Nucleus accumbens (tissue), 56 donors: ENCODE measurements at places on chromosomes 7 and 10.

GRCh38 chr10:113528876-113529275 lies 24.0 kb upstream of the HABP2 start:
- no peak for DNase-seq

GRCh38 chr10:71369602-71370001 lies 27.1 kb upstream of the CDH23 start:
- DNase-seq, result no peak

- no peak for DNase-seq
Measured at GRCh38 chr10:87724789-87725188, 65.1 kb downstream of the PAPSS2 start.

DNA sequence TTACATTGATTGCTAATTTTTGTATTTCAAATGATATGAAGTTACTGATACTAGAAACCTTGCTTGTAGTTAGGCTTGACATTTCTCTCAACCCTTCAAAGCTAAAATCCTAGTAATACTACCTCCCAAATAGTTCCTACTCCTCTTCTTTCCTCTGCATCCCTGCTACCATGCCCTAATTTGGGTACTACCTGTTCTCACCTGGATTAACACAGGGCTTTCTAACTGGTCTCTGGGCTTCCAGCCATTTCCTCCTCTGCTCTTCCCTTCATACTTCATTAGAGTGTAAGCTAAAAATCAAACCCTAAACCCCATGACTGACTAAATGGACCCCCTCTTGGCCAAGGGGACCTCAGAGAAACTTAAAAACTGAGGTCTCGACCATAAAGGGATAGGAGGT lies 112.4 kb downstream of the CHCHD3 start:
- no peak for DNase-seq

DNA sequence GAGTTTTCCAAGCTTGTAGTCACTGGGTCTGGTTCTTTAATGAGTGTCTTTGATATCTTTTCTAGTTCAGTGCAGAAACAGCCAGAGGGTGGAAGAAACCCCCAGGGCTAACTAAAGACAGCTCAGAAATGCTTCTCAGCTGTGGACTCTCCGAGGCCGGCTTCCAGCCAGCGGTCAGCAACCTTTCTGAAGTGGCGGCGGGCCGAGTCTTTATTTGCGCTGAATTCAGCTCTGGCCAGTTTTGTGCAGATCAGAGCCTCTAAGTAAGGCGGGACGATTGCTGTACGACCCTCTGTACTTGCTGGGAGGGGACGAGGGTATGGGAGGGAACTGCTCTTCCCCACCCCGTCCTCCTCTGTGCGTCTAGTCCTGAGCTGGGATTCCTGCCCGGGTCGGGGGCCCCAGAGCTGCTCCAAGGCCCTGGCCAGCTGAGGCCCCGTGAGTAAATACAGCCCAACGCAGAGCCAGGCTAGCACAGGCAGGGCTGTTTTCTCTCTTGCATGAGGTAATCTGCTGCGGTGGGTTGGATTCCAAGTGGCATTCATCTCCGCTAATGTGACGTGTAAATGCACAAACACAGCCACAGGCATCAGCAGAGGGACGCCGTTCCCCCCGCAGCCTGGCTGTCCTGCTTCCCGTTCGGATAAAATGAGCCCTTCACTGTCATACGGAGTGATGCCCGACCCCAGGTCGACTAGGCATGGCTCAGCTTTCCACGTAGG lies 159.8 kb downstream of the PIP4K2A start:
- peak; percentile 76 for DNase-seq

- DNase-seq, result no peak
Measured at GRCh38 chr10:100873827-100874326, 38.9 kb upstream of the SLF2 start.

DNA sequence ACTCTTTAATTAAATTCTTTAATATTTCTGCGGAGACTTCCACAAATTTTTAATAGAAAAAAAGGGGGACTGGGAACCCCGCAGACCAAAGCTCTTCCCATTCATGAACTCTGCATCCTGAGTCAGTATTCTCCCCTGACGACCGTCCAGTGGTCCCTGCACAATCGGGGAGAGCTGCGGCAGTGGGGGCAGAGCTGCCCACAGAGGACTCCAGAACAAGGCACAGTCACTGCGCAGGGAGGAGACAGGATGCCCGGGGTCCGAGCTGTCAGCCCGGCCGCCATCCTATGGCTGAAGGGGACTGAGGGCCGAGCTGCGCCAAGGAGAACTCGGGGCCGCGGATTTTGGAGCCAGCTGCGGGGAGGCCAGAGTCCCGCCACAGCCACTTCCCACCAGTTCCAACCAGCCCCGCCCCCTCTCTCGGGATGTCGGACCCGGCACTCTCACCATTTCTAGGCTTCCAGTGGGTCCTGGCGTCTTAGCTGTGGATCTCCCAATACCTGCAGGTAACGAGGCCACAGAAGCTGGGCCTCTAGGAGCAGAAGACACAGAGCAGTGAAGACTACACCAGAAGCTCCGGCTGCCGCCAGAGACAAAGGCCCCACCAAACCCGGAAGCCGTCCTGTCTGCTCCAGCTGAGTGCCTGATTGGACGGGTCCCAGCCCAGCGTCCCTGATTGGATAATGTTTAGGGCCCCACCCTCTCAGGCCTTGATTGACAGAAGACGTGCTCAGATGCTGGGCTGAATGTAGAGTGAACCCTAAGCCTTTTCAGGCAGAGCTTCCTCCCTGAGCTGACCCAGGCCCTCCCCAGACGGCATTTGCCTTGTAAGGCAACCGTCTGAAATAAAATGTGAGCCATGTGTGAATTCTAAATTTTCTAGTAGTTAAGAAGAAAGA lies at the start of gene ERV3-1:
ERV3-1 (minus strand) TSS at position 594 of the 899 bp plus-strand sequence. CDS start 13,661 bp downstream, outside the sequence.
- DNase-seq, result peak; percentile 93

GRCh38 chr7:30080818-30081217 lies 52.6 kb downstream of the PLEKHA8 start:
- no peak for DNase-seq

DNA sequence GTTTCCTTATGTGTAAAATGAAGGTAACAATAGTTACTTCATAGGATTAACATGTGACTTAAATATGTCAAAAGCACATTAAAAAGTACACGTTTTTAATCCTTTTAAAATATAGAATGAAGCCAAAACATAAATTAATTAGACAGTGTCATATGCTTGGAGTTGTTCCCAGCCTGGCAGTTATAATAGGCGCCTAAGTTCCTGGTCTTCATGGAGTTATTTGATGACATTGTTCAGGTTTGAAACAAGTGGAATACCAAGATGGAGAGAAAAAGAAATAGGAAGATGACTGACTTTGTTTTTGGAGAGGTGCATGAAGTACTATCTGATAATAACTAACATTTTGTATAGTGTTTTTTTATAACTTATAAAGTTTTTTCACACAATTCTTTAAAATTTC lies 67.3 kb downstream of the ZNRF2 start:
- no peak for DNase-seq

GRCh38 chr10:102175415-102175814 lies 23.2 kb downstream of the NOLC1 start:
- no peak for DNase-seq

- no peak for DNase-seq
Measured at GRCh38 chr7:136528329-136528728, 340.1 kb upstream of the CHRM2 start.

- no peak for DNase-seq
Measured at GRCh38 chr10:100114460-100114859, 32.8 kb upstream of the CPN1 start.

- no peak for DNase-seq
Measured at GRCh38 chr10:117419921-117420320, 44.7 kb upstream of the PDZD8 start.

- no peak for DNase-seq
Measured at GRCh38 chr7:8130663-8131062, 131.3 kb downstream of the ICA1 start.

GRCh38 chr10:78905015-78905956 lies 163.5 kb upstream of the ZMIZ1 start:
- DNase-seq, result no peak

GRCh38 chr7:23218196-23218595 lies 28.4 kb upstream of the GPNMB start:
- DNase-seq, result no peak

- DNase-seq, result no peak
Measured at GRCh38 chr10:100996678-100997359, 2.8 kb upstream of the LZTS2 start.

DNA sequence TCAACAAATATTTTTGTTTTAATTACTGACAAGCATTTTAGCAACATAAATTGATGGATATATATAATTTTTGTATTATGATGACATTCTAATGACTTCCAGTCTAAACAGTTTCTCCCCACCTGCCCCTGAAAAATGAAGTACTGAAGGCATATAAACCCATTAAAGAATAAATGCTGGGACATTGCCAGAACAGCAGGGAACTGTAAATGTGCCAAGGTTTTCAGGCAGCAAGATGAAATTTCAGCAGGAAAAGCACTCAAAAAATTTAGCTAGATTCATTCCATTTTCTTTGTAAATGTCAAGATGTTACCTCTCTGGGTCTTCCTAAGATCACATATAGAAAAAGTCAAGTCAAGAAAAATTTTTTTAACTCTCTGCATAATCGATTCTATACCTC lies 11.0 kb upstream of the TLL2 start:
- no peak for DNase-seq

- no peak for DNase-seq
Measured at GRCh38 chr10:133476641-133476990, 22.9 kb downstream of the SCART1 start.

GRCh38 chr7:28410628-28411531 lies 1.4 kb upstream of the CREB5 start:
- DNase-seq, result no peak

DNA sequence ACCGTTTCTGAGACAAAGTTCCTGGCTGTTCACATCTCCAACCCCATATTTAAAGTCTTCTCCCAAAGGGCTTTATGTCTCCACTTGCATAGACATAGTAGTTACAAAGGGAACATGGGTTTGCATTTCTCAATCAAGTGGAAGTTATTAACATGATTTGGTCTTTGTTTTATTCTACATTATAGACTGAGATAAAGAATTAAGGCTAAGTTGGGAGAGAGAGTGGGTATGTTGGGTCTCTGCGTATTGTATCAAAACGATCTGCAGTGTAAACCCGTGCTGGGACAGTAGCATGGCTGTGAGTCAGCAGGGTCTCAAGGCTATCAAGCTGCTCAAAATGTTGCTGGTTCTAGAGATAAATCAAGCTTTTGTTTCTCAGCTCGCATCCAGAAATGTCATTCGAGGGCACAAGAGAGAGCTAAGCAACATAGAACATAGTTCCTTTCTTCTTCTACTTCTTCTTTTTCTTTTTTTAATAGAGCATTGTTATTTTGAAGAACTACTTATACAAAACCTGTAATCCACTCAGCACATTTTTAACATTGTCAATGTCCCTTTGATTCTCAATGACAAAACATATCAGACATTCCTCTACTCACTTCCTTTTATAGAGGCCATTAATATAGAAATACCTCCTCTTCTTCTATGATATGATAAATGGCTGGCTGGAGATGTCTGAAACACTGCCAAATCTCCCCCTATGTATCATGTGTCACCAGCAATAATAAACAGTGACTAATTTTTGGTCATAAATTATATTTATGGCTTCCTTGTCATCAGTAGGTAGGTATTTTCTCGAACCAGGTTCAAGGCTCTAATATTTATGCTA lies 34.5 kb upstream of the RHOBTB1 start:
- DNase-seq, result no peak

DNA sequence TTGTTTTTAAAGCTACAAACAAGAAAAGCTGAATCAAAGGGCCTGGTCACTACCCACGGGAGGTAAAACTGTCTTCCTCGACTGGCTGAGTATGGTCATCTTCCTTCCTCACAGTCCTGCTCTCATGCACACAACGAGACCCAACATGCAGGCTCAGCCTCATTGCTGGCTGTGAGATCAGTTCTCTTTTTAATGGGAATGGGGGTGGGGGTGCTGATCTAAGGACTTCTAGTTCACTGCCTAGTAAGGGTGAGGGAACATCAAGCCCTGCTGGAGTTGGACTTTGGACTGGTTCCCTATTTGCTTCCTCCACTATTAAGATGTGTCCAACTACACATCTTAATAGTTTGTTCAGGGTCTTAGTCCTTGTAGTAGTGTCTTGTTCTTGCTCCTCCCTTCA lies 48.2 kb downstream of the ABCB4 start:
- no peak for DNase-seq

DNA sequence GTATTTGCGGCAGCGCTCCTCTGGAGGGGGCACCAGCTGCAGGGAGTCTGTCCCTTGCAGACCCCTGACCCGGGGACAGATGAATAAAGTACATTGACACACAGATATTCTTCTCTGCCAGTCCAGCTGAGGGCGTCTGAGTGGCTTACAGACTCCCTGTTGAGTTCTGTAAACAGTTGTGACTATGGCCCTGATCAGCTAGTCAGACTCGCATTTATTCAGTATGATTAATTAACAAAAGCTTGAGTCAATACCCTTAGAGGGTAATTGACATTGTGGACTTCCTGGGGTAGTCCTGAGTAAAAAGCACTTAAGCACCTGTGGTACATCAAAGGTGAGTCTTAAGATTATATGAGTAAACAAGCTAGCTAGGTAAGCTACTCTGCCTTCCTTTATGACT lies 21.0 kb downstream of the ANKRD30A start:
- DNase-seq, result no peak

GRCh38 chr7:105112440-105113418 lies 98.7 kb downstream of the KMT2E start:
- DNase-seq, result no peak

GRCh38 chr10:26781797-26782196 lies 79.0 kb downstream of the ABI1 start:
- no peak for DNase-seq

GRCh38 chr10:71217266-71218045 lies 5.1 kb downstream of the UNC5B start:
- no peak for DNase-seq

DNA sequence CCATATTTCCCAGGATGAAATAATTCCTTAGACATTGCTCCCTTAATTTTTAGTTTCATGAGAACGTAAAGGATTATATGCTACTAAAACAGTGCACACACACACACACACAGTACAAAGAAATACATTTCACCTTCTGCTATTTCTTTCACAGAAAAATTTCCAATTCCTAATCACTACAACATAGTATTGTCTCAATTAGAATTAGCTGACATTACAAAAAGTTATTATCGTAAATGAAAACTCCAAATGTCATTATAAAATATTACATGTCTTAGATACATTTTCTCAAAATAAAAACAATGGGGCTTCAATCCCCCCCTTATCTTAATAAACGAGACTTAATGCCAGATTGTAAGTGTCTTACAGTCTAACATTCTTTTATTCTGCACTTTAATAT lies 12.3 kb upstream of the RUFY2 start:
- no peak for DNase-seq

DNA sequence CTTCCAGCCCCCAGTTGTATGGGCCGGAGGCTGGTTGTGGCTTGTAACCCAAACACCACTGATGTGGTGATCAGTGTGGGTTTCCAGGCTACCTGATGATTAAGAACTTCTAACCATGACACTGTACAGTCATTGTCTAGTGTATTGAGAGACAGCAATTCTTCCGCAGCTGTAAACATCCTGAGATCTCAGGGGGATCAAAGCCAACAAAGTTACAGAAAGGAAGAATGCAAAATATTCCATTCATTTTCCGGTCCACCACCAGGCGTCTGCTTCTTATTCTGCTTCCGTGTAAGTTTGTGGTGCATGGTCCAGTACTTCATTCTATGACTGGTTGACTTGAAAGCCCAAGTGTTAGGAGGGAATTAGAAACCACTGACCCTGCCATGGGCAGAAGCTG lies 10.3 kb upstream of the GLI3 start:
- no peak for DNase-seq
